ENCODE measurements at places on chromosomes 4 and X. TPM values are rescaled to one million over a fixed set of nuclear protein-coding genes. Genes with fewer than 3 reads are reported as not detected.

GRCh38 chr4:168612450-168613135, 115.7 kb downstream of the PALLD start:
- H3K4me3 ChIP-seq, result no peak overlapping the region
- DNase-seq, result no peak
- H3K36me3 ChIP-seq, result no peaks in the 10 kb centered on the region
- no peak overlapping the region for H3K27ac ChIP-seq

- peaks cover 30% of the 10 kb centered on the region for H3K4me1 ChIP-seq
- no peaks in the 10 kb centered on the region for H3K27me3 ChIP-seq
- H3K36me3 ChIP-seq, result no peaks in the 10 kb centered on the region
- H3K27ac ChIP-seq, result no peak overlapping the region
- no peak for DNase-seq
These were observed 14.5 kb downstream of the WDFY3 start for GRCh38 chr4:84952004-84952403.

DNA sequence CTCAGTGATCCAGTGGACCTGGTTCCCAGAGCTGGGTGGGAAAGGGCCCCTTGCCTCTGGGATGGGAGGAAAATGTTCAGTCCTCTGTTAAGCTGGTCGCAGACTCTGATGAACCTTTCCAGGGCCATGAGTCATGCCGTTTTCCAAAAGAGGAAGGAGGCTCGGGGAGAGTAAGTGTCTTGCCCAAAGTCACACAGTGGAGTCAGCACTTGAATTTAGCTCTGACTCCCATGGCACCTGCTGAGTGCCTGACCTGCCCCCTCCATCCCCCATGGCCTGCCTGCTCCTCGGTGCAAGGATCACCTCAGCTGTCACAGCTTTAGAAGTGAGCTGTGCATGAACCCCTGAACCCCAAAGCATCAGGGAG, 14.0 kb upstream of the KIAA0232 start:
- no peak for DNase-seq
- H3K4me1 ChIP-seq, result peaks cover 3% of the 10 kb centered on the region
- H3K4me3 ChIP-seq, result no peak overlapping the region
- H3K27me3 ChIP-seq, result no peaks in the 10 kb centered on the region
- no peak overlapping the region for H3K27ac ChIP-seq

The TRIM75 gene
- total RNA-seq, result not detected

The PRR32 gene
- total RNA-seq, result not detected

The NDP gene
- 2.5 TPM for total RNA-seq

Measured in neural progenitor cell (in vitro differentiated cells).